GM03348 (cell line): ENCODE measurements at places on chromosomes 7 and 10.

DNA sequence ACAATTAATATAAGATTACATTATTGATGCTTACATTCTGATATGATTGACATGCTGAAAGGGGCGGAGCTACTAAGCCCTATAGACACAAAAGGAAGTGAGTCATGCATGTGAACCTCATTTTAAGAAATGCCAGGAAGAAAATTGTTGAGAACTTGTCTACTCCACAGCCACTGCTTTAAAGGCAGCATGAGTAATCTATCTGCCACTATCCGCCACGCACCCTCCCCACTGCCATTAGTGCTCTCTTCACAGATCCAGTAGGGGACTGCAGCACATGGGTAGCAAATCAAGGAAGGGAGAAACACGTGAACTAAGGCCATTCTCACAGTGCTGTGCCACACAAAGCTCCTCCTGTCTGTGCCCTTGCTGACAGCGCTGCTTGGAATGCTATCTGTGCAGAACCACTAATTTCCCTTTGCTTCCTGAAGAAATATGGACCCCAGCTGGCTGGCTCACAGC lies 524.8 kb downstream of the GRM8 start:
- DNase-seq: peak; percentile 9

DNA sequence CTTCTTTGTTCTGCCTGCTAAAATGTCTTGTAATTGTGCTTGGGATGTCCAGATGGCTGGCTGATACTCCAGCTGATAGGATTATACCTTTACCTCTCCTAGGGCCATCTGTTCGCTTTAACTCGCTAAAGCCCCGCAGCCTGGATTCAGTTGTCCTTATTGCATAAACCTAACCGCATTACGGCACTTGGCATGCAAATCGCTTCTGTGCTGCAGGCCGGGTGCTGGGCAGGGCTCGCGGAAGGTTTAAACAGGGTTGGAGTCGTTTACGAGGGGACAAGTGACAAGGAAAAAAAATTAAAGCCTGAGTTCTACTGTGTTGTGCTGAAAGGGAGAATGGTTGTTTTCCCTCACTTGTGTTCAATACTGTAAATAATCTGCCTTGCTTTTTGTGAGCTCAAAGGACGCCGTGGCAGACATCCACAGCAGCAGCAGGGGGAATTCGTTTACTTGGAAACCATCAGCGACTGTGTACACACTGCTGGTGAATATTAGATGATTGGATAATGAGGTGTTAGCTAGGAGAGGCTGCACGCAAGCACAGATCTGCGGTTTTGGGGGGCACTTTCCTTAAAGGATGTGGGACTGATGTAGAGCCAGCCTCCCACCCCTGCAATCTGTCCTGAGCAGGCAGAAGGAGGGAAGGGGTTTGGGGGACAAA lies 93.0 kb downstream of the EBF3 start:
- DNase-seq: peak; percentile 66

DNA sequence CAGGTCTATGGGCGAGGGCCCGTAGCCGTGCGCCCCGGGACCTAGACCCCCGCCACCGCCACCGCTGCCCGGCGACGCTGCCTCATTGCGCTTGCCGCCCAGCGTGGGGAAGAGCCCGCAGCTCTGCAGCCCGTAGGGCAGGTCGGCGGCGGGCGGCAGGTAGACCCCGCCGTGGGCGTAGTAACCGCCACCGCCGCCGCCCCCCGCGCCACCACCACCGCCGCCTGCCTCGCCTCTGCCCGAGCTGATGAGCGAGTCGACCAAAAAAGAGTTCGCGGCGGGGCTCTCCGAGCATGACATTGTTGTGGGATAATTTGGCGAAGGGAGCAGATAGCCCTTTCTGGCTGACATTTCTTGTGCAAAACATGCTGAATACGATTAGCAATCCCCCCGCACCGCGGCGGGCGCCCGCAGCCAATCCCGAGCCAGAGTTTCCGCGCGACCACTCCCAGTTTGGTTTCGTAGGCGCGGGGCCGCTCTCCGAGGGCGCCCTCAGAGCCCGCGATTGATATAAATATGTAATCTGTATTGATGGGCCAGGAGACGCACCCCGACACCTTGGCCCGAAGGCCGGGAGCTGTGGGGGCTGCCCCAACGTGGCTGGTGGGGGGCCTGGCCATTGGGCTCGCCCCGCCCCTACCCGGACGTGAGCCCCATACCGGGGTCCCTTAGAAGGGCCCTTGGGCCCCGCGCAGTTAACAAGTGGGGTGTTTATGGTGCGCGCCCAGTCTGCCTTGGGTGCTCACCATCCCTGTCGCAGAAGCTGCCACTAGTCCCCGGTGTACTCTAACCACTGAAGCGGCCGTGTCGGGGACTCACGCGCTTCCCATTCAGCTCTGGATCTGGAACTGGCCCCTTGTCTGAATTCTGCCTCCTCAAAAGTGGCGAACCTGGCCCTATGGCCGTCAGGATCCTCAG lies at the start of gene HOXA10:
Gene HOXA10, minus strand, starts transcription at position 365 of the 918 bp plus-strand sequence. Its CDS starts 14 bp downstream, at position 351.
- peak; percentile 89 for DNase-seq

GRCh38 chr10:72334825-72335393 lies 19.8 kb downstream of the DNAJB12 start:
- DNase-seq: no peak

DNA sequence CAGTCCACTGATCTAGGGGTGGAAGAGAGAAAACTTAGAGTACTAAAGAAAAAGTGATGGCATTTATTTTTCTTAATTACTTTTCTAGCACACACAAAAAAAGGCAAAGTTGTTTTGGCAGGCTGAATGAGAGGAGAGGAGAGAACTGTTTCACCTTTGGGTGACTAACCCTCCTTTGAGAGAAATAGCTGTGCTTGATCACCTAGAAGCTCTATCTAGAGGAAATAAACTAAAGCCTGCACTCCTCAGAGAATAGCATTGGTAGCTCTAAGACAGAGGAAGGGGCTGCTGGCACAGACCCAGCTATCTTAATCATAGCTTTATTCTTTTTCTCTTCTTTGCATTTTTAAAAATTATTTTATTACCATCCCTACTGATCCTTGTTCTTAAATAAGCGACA lies 6.3 kb downstream of the TMEM243 start:
- no peak for DNase-seq

DNA sequence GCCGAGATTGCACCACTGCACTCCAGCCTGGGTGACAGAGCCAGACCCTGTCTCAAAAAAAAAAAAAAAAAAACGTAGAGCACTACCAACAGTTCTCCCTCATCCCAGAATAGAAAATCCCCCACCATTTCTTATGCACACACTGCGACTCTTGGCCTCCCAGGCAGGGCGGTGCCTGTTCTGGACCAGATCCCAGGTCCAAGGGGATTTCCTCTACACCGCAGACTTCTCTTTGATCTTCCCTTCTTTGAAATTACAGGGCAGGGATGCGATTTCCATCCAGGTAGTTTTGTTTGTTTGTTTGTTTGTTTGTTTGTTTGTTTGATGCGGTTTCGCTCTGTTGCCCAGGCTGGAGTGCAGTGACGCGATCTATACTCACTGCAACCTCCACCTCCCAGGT lies 91.8 kb downstream of the SEPTIN14 start:
- DNase-seq: no peak

DNA sequence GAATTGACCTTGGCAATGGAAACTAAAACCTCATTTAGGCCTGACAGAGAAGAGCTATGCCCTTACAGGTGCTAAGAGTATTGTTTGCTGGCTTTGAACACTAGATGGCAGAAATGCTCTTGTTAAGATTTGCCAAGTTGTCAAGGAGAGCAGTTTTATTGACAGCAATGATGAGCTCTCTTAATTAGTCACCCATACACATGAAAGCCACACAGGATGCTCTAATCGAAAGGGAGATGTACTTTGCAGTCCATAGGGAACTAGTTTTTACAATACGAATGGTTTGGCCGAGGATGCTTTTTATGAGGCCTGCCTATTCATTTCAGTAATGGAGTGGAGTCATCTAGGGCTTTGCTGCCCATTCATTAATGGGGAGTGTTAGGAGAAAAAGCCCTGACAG lies 45.4 kb upstream of the MBL2 start:
- peak; percentile 11 for DNase-seq

- no peak for DNase-seq
Observed at GRCh38 chr10:36373424-36374096, 731.5 kb upstream of the FZD8 start.

- DNase-seq: no peak
Observed at GRCh38 chr7:45601094-45601493, 26.9 kb downstream of the ADCY1 start.

DNA sequence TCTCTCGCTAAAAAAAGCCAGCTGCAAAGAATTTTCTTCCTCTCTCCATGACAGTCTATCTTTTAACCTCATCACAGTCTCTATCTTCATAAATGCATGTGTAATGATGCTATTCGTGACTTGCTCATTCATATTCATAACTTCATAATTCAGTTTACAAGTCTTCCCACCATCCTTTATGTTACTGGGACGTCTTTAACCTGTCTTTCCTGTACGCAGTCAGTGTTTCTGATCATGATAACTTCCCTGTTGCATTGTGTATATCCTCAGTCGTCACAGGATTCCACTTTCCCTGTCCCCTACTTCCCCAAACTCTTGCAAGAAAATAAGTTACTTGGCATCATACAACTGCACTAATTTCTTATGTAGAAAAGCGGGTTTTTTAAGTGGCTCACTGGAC lies 165.6 kb upstream of the ASAH2 start:
- DNase-seq: peak; percentile 3

GRCh38 chr7:106205621-106206222 lies 79.1 kb downstream of the NAMPT start:
- DNase-seq: peak; percentile 45

DNA sequence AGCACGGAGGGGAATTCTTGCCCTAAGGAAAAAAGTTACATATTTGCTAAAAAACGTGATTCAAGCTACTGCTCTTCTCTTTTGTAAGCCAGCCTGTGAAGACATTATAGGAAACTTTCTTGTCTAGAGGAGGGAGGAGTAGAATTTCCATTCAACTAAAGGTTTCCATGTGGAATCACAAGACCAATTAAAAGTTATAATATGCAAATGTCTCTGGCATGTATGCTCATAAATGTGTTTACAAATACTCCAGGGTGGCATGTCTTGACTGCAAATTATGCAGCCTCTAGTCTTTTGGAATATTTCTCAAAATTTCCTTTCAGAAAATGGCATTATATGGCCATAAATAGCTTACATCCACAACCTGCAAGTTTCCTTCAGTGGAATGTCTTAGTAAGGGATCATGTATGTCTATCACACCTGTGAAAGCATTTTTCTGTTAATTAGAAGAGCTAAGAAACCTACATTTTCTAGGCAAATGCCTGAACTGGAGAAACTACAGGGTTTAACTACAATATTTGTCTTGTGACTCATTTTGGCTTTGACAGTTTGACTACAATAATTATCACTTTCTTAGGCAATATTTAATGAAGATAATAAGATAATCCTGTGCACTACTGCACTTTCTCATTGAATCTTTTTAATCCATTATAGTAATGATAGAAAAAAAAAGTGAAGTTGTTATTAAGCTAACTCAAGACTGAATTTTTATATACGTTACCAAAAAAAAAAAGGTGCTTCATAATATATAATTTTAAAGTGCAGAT lies 111.1 kb upstream of the C10orf90 start:
- no peak for DNase-seq

DNA sequence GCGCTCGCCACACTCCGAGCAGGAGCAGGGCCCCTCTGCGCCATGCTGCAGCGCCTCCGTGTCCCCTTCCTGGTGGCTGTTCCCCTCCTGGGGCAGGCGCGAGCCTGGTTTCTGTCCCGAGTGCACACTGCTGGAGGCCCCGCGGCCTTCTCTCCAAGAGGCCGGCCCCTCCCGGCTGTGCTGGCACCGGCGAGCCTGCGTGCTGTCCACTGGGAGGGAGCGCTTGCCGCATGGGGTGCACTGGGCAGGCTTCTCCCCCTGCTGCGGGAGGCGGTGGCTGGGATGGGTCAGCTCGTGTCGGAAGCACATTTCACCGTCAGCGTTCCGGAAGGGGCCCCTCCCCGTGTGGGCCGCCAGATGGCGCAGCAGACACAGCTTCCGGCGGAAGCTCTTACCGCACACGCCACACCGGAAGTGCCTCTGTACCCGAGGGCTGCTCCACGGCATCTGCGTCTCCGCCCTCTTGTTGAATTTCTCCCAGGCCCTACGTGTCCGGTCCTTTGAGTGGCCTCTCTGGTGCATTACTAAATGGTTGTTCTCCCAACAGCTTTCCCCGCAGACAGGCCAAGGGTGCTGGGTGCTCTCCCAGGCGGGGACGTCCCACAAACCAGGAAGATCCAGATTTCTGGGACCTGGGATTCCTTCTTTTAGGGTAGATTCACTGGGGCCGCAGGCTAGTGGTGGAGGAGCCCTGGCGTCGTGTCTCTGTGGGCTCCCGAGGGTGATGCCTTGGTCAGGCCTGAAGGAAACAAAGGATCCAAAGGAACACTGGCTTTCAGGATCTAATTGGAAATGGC lies 18.7 kb downstream of the ZNF786 start:
- no peak for DNase-seq

DNA sequence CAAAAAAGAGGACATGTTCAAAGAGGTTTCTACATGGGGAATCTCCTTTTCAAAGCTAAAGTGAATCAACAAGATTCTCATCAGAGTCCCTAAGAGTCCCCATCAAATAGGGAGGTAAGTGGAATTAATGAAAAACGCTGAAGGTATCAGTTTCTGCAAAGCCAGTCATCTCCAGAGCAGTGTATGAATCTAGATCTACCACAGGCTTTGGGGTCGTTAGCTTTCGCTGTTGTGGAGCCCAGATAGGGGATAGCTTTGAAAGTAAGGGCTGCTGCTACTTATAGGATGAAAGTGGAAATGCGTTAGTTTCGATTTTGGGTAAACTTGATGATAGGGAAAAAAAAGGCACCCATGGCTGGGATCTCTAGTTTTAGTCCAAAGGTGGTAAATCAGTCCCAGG lies 748.4 kb downstream of the LRMDA start:
- DNase-seq: no peak

GRCh38 chr10:131310551-131311401 lies 745 bp downstream of the TCERG1L start:
- no peak for DNase-seq

- no peak for DNase-seq
Observed at GRCh38 chr10:670038-670437, 19.4 kb downstream of the DIP2C start.

- DNase-seq: peak; percentile 72
Observed at GRCh38 chr10:3886641-3887251, 101.7 kb upstream of the KLF6 start.

DNA sequence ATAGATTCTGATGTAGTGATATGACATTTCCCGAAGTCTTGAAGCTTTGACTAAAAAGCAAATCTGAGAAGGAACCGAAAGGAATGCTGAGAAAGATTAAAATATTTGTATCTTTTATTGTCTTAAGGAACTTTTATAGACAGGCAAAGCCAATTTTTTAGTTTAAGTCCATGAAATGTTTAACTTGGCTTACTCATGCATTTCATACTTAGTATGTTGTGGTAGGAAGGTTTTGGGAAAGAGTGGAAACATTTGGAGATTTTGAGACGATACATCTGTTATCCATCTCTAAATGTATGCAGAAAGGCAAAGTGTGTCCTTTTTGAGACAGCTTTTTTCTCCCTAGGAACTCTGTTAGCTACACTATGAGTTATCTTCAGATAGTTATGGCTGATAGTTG lies 10.1 kb downstream of the TBC1D12 start:
- peak; percentile 26 for DNase-seq
